ENCODE measurements at places on chromosomes 2 and 18. TPM values are rescaled to one million over a fixed set of nuclear protein-coding genes. Genes with fewer than 3 reads are reported as not detected.
A peak's percentile ranks its signal among the peaks of the same experiment; 100 is the strongest.

The ZNF892 gene
- total RNA-seq: 7.0 TPM

The ARHGAP25 gene
- total RNA-seq: 0.43 TPM

The TUBA3E gene
- total RNA-seq: not detected

The E2F6 gene
- total RNA-seq: 14.8 TPM

DNA sequence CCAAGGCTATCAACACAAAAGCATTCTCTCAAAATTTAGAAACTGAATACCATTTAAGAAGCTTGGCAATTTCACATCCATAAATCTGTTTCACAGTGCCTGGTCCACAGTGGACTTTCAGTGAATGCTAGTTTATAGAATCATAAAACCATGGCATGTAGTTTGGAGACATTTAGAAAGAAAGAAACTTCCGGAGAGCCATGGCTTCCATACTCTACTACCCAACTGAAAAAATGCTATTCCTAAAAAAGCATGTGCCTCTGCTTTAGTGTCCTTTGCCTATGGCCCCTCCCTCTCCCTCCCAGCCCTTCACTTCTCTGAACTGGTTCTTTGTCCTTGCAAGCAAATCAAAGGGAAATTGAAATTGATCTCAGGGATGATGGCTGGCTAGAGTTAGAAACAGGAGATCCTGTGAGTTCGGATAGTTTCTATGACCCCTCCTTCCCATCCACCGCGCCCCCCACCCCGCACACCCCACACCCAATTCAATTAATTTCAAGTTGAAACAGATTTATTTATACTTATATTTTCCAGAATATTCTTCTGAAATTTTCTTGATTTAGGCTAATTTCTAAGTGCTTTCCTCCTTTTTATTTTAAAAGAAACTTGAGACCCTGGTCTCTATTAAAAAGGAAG lies 248.3 kb downstream of the TRIB2 start:
- DNase-seq: no peak

DNA sequence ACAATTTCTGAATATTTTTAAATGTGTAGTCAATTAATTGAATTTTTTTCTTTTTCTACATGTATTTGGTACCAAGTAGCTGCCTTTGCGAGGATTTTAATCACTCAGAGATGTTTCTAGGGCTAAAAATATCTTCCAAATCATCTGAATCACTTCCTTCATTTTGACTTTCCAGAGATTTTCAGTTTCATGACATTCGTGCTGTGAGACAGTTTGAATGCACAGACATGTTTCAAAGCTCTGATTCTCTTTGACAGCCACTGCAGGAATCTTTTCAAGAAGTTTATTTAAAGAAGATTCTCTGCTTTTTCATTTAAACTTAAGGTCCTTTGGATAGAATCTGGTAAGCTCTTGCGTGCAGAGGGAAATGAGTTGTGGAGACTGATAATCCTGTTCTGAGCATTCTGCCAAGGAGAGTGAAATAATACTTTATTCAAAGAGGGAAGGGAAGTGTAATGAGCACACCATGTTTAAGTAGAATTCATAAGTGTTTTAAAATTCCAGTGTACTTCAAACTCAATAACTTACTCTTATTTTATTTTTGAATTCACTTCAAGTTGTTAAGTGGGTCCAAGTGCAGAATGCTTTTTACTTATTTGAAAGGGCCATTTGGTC lies 9.7 kb downstream of the CYBRD1 start:
- DNase-seq: no peak

- DNase-seq: peak; percentile 21
Observed at GRCh38 chr2:73925853-73926492, 707 bp upstream of the DGUOK start.

DNA sequence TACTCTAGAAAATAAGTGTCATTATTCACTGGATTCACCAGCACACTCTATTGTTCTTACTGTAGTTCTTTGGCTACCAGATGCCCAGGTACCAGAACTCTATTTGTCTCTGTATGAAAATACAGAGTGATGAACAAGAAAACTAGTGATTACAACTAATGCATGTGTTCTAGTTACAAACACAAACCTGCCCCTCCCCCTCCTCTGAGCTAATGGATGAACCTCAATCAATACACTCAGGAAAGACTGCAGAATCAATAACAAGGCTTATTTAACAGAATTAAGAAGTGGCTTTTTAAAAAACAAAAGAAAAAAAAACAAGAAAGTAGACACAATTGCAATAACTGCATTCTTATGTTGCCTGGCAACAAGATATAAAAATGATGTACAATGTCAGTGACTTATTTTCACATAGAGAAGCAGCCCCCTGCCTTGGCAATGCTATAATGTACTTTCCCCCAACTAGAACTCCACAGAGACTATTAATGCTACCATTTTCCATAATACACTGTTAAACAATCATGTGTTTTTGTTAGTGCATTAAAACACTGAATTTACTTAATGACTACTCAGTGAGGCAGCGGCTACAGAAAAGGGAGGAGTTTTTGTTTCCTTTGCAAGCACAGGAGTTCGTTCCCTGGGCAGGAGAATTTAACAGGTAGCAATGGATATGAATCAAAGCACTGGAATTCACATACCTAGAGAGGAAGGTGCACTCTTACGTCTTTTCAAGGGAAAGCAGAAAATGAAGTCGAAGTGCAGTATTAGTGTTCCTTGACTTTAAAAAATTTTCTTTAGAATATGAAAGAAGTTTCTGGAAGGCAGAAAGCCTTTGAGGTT lies 318.8 kb upstream of the REV1 start:
- no peak for DNase-seq

- no peak for DNase-seq
Observed at GRCh38 chr18:79488311-79489050, 92.8 kb downstream of the NFATC1 start.

DNA sequence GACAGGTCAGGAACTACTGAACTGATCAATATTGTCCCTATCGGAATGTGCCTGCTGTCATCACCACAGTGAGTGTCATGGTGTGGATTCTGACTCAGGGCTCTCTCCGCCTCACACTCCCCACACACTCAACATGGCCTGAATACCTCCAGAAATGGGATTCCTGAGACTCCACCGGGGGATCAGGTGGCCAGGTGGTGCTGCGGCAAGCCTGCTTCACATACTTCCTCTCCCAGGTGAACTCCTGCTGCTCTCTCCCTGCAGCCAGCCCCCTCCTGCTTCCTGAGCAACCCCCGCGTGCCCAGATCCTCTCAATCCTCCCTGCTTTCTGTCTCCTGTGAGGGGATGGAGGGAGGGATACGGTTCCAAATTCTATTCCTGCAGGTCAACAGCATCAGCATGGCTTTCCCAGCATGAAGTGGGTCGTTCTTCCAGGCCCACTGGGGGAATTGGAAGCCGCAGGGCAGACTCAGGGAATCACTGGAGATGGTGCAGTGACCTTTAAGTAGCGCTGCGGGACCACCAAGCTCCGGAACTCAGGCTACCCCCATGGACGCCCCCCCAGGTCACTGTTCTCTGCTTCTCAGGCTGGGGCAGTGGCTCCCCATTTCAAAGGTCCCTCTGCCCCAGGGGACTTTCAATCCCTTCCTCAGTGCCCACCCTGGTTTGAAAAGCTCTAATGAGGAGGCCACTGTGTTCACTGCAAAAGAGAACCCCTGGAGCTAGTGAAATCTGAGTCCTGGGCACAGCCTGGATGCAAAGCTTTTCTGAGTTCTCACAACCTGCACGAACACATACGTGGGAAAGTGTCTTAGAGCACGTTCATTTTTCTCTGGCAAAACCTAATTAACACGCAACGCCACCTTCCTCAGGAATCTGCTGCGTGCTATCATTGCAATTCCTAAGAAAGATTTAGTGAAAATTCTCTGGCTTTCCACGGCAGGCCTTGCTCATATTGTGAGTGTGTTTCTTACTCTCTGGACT lies 168.4 kb downstream of the ZFP36L2 start:
- DNase-seq: no peak

DNA sequence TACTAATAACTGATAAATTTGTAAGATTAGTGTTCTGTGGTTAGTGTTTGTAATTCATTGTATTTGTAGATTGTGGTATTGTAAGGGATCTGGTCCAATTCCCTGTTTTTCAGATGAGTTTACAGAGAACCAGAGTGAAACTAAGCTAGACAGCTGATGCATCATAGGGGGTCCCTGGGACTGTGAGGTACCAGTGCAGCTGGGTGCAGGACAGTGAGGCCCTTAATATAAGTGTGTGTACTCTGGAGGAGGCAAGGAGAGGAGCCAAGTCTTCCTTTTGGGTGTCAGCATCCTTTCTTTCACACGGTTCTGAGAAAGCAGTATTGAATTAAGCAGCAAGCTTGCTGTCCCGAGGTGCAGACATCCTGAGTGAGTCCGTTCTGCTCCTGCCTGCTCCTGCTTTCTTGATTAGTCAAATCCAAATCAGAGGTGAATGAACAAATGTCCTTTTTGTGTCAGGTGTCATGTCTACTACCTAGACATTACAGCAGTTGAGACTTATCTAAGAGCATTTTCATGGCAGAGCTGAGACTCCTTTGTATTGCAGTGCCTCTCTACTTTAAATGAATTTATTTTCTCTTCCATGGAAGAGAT lies 194.9 kb downstream of the MCFD2 start:
- no peak for DNase-seq

- DNase-seq: no peak
Observed at GRCh38 chr2:207599636-207600035, 25.6 kb downstream of the METTL21A start.
